ENCODE measurements at places on chromosomes 1 and 21.
A peak's percentile ranks its signal among the peaks of the same experiment; 100 is the strongest.

- no peak for DNase-seq
These were observed 550.9 kb downstream of the SMYD3 start for GRCh38 chr1:245956225-245956624.

- no peak for DNase-seq
These were observed 12.2 kb upstream of the TTC4 start for GRCh38 chr1:54703471-54703870.

DNA sequence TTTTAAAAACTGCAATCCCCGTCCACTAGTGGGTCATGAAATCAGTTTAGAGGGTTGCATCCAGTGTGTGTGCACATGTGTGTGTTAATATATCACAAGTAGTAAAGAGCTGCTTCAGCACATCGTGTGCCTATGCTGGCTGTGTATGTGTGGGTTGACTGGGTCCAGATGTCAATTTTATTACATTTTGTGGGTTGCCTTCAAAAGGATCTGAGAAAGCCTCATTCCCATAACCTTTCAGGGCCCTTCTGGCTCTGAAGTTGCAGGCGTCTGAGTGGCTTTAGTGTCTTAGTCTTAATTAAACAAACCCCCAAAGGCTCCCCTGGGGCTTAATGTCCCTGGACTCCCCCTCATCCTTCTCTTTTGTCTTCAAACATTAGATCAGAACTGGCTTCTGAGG, 19.8 kb downstream of the PLA2G2D start:
- DNase-seq = no peak

GRCh38 chr1:118339400-118340124, 154.5 kb upstream of the SPAG17 start:
- DNase-seq = no peak

DNA sequence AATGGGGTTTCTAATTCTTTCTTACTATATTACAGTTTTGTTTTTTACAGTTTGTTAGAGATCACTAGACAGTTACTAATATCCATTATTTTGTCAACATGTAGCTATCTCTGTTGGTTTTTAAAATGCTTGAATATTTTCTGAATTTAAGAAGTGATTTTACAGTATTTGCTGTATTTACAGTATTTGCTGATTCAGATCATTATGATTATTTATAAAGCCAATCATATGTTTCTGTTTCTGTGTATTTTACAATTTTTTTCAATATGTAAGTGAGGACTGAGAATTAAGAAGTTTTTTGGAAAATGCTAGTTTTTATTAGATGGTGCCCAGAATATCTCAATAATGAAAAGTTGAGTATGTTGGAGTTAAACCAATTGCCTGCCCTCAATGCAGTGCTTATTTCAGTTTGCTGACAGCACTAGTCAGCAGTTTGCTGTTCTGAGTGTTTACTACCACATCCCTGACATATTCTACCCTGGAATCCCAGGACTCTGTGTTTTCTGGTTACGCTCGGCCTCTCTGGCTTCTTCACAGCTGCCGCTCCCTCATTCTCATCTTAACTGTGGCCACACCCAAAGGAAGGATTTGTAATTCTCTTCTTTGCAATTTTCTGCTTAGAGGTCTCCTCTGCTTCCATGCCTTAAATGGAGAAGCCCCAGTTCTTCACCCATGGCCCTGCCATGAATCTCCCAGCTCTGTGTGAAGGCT, 68.0 kb upstream of the BACH1 start:
- DNase-seq = no peak

DNA sequence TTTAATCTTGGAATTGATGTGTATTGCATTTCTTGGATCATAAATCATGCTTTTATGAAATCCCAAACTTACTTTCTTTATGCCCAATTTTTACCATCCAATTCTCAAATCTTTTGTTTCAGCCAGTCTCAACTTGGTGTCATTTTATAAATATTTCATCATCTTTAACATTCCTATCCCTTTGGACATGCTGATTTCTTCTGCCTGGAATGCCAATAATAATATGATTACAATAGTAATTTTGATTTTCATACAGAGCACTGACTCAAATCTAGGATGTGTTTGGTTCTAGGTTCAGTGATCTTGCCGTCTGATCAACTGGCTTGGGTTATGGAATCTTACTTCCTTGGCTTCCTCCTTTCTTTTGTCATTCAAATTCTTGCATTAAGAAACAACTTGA, 12.8 kb downstream of the RRP15 start:
- no peak for DNase-seq

DNA sequence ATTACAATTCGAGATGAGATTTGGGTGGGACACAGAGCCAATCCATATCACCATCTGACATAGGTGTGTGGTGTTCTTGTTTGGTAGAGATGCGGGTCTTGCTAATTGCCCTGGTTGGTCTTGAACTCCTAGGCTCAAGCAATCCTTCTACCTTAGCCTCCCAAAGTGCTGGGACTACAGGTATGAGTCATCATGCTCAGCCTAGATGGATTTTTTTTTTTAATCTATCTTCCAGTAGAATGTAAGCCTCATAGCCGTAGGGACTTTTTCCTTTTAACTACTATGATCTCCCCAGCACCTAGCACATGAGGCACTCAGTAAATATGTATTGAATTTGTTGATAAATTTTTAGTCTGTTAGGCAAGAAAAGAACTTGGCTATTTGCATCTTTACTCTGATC, 94.6 kb upstream of the TENT5C start:
- DNase-seq = no peak

GRCh38 chr21:36705679-36706481, 7.0 kb downstream of the SIM2 start:
- DNase-seq = no peak

DNA sequence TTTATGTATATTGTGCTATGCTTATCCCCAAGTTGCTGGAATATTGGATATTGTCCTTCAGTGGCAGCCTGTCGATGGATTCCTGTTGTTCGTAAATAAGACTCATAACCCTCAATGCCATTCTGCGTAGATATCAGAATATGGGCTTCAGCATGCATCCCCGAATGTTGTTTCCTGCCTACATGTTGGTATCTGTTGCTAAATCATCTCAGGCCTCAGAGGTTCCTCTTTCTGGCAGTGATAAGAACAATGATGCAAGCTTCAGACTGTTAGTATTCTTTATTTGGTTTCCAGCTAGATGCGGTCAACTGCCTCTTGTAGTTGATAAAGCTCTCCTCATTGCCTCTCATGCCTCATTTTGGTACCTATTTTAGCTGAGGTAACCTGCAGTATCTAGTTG, 2082.6 kb downstream of the MRPL39 start:
- no peak for DNase-seq

DNA sequence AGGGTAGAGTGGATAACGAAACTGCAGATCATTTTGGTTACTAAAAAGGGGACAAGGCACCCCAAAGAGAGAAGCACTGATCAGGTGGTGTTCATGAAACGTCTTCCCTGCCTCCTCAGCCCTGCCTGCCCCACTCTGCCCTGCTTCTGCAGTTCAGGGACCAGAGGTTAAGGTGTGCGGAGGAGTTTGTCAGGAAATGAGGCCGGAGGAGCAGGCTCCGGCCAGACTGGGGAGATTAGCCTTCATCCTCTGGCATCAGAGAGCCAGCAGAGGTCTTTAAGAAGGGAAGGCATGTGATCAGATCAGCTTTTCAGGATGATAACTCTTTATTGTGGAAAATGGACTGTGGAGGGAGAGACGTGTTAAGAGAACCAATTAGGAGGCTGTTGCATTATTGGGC, 291.9 kb upstream of the NR5A2 start:
- DNase-seq = no peak

GRCh38 chr1:59025201-59025600, 241.4 kb upstream of the JUN start:
- DNase-seq = no peak

- DNase-seq = peak; percentile 50
These were observed 25.0 kb downstream of the GORAB start for GRCh38 chr1:170556917-170557316.

DNA sequence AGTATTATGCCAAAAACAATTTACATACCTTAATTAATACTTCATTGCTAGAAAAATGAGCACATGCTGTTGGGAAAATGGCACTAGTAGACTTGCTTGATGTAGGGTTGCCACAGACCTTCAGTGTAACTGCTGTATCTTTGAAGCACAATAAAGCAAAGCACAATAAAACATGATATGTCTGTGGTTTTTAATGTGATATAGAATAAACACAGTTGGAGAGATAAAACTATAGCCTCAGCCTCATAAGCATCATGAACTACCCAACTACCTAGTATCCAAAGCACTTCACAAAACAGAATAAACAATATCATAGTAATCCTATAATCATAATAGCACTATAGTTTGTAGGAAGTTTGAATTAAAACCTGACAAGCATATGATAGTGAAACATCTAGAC, 143.5 kb downstream of the SYT14 start:
- DNase-seq = no peak

GRCh38 chr1:79726321-79726720, 719.8 kb upstream of the ADGRL4 start:
- DNase-seq = no peak

- no peak for DNase-seq
These were observed 19.5 kb downstream of the SEMA4A start for GRCh38 chr1:156172696-156173470.

DNA sequence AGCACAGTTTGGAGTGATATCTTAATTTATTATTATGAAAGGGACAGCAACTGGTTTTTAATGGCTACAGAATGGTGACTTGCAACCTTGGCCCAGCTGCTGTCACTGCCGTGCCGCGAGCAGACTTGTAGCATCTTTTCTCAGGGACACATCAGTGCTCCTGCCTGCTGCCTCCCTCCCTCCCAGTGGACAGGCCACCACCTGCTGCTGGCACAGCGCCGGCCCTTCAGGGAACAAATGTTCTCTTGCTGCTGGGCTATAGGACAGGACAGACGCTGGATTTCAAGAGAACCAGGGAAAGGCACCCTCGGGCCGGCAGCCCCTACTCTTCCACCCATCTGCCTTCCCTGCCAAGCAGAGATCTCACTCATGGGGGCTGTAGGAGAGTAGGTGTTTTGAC, 413.8 kb upstream of the NFIA start:
- no peak for DNase-seq

GRCh38 chr1:218346391-218347204, 1.5 kb downstream of the TGFB2 start:
- peak; percentile 42 for DNase-seq

- no peak for DNase-seq
These were observed 209.9 kb upstream of the DEPDC1 start for GRCh38 chr1:68706639-68707317.

GRCh38 chr1:236143104-236143948, 987 bp downstream of the GPR137B start:
- DNase-seq = peak; percentile 80

- DNase-seq = no peak
These were observed 238.4 kb downstream of the C1orf94 start for GRCh38 chr1:34415140-34415539.

- peak; percentile 97 for DNase-seq
These were observed at the start of gene OLFML3 for GRCh38 chr1:113978863-113979702. TSS of gene OLFML3 (plus strand) at chr1:113979474. CDS start at chr1:113979517, 43 bp downstream.

DNA sequence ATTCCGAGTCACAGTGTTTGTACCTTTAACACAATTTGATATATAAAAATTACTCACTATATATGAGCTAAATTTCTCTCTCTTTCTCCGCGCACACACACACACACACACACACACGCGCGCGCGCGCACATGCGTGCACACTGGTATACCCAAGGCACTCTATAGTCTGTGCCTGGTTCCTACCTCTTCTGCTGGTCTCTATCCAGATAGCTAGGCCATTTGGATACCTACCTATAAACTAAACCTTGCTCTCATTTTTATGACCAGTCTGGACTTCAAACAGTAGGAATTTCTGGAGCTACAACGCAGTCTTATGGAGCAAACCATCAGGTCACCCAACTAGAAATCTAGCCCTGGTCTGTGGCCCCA, 97.1 kb upstream of the MAGI3 start:
- no peak for DNase-seq

- peak; percentile 40 for DNase-seq
These were observed 219.8 kb upstream of the DUSP10 start for GRCh38 chr1:221961532-221962292.

GRCh38 chr1:79790950-79791349, 784.4 kb upstream of the ADGRL4 start:
- DNase-seq = peak; percentile 22

GRCh38 chr1:160451119-160451858, 50.9 kb downstream of the VANGL2 start:
- no peak for DNase-seq

DNA sequence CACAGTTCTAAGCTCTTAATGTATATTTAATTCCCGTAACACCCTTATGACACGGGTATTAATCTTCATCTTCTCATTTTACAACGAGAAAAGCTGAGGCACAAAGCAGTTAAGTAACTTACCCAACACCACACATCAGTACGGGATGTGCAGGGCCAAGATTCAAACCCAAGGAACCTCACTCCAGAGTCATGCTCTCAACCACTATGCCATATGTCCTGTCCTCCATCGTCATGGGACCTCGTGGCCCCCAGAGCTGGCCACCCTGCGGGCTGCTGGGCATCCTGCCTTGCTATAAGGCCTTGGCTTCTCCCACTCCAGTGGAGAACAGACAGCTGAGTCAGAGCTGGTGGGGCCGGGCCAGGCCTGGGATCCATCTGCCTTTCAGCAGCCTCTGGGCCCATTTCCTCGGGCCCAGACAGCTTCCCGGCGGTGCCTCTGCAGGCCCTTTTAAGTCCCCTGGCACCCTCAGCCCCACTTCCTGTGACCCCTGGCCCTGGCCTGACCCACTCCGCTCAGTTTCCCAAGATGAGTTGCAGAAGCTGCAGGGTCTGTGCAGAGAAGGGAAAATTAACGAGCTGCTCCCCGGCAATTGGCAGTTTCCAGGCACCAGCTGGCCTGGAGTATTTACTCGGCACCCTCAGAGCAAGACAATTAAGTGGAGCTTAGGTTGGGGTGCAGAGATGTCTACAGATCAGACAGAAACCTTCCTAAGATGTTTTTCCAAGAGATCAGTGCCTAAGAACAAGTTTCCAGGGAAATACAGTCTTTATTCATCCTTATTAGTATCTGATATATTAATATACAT, 98.2 kb downstream of the EPHB2 start:
- DNase-seq = peak; percentile 93

- DNase-seq = no peak
These were observed 111.4 kb upstream of the BMP8A start for GRCh38 chr1:39380036-39380435.

- no peak for DNase-seq
These were observed 50.1 kb upstream of the SPOCD1 start for GRCh38 chr1:31865728-31866449.
